ENCODE measurements at places on chromosomes 2 and 18. TPM values are rescaled to one million over a fixed set of nuclear protein-coding genes. Genes with fewer than 3 reads are reported as not detected.

SCN1A gene
- total RNA-seq = not detected

ST8SIA3 gene
- not detected for total RNA-seq

ANKRD62 gene
- not detected for total RNA-seq

CFAP65 gene
- 0.18 TPM for total RNA-seq

PSMA8 gene
- not detected for total RNA-seq

Data from PC-3 (cell line).